ENCODE measurements at places on chromosomes 13 and 19.

GRCh38 chr13:78596736-78597601 is 6.4 kb downstream of the POU4F1 start:
- DNase-seq: no peak

DNA sequence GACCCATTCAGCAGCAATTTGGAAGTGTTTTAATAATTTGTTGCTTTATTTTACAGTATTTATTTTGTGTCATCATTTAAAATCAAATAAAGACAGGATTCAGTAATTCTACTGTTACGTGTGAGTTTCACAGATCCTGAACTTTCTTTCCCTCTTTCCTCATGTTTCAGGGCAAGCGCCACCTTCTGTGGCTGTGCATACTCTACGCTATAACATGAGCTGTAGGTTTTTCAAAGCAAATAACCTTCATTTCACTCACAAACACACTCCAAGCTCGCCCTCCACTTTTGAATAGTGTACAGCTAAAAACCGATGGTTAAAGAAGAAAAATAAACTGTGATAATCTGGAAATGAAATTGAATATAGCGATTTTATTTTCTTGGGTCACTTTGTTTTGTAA is 753.3 kb downstream of the OLFM4 start:
- peak; percentile 3 for DNase-seq

- no peak for DNase-seq
Measured at GRCh38 chr19:46365561-46365960, 18.7 kb downstream of the PPP5C start.

DNA sequence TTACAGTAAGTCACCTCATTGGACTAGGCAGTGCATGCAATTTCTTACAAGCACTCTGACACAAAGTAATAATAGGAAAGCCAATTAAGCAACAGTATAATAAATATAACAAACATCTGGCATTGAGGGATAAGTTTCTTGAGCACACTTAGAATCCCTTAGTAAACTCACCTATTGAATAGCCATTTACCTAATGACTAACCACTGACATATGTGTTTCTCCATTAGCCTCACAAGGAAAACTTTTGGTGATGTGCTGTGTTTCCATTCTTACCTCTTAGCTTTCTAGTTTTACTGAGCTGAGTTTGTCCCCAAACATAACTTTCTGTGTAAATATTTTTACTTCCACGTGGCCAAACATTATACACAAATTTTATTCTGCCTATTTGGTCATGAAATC is 47.4 kb upstream of the PCDH9 start:
- DNase-seq: no peak

DNA sequence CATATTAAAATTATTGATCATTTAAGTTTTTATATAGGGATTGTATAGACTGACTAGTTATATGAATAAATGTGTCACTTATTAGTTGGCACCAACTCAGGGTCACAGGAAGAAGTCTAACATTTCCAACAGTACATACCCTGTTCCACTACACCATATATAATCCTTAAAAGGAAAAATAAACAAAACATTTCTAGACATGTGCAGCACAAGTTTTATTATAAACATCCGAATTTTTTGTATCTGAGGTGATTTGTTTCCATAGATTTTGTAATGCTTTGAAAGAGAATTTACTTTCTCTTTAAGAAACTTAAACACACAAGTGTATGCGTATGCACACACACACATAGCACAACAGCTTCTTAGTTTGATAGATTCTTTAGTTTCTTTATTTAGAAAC is 418.6 kb upstream of the GPC6 start:
- peak; percentile 8 for DNase-seq

DNA sequence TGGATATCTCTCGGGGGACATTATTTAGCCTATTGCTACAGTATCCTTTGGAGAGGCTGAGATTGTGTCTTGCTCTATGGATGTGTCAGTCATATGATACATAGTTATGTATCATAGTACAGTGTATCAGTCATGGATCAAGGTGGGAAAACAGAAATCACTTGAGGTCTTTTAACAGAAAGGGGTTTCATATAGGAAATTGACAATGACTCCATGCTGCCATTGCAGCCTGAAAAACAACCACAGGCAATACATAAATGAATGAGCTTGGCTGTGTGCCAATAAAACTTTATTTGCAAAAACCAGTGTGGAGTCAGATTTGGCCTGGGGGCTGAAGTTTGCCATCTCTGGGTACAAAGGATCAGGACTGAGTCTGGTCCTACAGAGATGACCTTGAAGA is 35.4 kb downstream of the COLGALT1 start:
- no peak for DNase-seq

DNA sequence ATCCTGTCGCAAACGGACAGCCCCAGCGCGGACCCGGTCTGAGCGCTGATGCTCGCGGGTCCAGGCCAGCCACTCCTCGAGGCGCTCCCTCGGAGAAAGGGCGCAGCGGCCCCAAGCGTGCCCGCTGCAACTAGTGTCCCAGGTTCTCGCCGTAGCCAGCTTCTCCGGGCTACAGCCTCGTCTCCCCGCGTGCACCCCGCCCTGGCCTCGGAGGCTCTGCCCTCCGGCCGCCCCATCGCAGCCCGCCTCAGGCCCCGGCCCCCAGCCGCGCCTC is 487 bp downstream of the FLT1 start:
- no peak for DNase-seq

GRCh38 chr13:85640727-85641126 is 158.5 kb downstream of the SLITRK6 start:
- DNase-seq: no peak

DNA sequence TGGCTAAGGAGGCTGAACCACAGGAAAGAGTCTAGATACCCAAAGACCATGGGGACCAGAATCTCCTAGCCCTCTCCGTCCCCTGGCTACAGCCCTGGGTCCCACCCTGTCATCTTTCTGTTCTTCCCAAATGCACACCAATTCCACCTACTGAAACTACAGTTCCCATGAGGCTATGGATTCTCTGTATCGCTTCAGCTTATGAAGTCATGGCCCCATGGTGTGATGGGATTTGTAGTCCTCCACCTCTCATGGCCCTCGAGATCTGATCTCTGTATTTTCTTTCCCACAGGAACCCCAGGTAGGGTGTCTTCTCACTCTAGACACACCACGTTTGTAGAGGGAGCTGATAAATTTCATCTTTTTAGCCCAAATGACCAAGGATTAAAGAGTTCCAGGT is 11.8 kb downstream of the PTPRH start:
- no peak for DNase-seq

DNA sequence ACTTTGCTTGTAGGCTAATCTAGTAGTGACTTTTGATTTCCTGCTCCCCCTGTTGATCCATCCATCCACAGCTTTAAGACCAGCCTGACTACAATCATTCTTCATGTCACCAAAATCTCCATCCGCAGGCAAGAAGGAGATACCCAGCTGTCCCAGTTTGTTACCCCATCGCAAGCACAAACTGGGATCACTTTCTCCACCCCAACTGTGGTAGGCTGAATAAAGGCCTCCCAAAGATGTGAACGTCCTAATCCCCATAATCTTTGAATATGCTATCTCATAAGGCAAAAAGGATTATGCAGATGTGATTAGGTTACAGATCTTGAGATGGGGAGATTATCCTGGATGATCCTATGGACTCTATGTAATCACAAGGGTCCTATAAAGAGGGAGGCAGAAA is 202.0 kb downstream of the ENOX1 start:
- DNase-seq: no peak

- DNase-seq: no peak
Measured at GRCh38 chr13:109867766-109868165, 81.4 kb upstream of the IRS2 start.

GRCh38 chr13:26075498-26075897 is 23.7 kb upstream of the SHISA2 start:
- peak; percentile 4 for DNase-seq

DNA sequence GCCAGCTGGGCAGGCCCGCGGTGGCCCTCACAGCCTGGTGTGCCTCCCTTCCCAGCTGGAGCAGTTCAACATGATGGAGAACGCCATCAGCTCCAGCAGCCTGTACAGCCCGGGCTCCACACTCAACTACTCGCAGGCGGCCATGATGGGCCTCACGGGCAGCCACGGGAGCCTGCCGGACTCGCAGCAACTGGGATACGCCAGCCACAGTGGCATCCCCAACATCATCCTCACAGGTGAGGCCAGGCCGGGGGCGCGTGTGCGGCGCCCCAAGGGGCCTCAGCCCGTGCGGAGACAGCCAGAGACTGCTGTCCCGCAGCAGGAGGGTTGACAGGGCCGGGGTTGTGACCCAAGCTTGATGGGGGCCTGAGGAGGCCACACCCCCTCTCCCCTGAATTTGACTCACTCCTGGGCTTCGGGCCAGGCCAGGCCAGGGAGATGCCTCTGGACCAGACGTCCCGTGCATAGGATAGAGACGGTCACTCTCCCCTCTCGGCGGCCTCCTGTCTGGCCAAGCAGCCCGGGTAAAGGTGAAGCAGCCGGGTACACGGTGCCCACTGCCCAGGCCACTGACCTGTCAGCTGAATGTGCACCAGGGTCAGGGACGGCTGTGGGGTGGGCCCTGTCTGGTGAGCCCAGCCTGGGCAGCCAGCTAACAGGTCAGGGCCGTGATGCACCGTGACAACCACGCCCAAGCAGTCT is 15.4 kb downstream of the COMP start:
- no peak for DNase-seq

- DNase-seq: no peak
Measured at GRCh38 chr13:89380101-89380500, 1708.9 kb downstream of the SLITRK5 start.

GRCh38 chr19:56660381-56661107 is 11.0 kb downstream of the ZNF835 start:
- no peak for DNase-seq

GRCh38 chr13:99908140-99908803 is 63.3 kb downstream of the ZIC5 start:
- no peak for DNase-seq

DNA sequence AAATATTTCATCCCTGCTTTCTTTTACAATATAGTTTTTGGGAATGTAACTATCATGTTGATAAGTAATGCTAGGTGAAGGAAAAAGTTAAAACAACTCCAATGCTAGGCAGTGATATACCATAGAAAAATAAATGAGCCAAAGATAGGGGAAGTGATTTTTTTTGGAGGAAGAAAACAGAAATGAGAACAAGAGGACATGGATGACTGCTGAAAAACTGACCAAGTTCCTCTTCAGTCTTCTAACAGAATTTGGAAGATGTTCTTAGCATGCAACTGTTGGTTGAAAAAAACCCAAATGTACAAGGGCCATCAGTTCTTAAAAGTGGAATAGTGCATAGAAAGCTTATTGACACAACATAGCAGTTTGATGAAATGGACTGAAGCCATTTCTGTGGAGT is 262.5 kb upstream of the STARD13 start:
- no peak for DNase-seq

- no peak for DNase-seq
Measured at GRCh38 chr19:41249707-41250423, 14.3 kb upstream of the HNRNPUL1 start.

DNA sequence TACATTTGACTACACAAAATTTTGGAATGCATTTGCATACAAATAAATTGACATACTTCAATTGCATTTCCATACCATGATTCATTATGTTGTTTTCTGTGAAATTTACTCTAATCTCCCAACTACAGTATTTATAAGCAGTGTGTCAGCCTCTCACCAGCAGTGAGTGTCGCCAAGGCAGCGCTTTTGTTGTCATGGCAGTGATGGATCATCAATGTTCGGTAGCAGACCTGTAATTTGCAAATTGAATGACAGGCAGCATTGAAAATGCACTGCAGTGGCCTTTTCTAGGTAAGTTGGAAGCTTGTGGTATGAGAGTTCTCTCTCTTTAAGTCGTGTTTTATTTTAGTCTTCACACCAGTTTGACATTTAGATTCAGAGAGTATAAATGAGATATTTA is 534.1 kb downstream of the PCDH17 start:
- no peak for DNase-seq

- DNase-seq: no peak
Measured at GRCh38 chr13:23771956-23772355, 117.2 kb downstream of the MIPEP start.

GRCh38 chr19:49364083-49364737 is 533 bp downstream of the DKKL1 start:
- DNase-seq: no peak

DNA sequence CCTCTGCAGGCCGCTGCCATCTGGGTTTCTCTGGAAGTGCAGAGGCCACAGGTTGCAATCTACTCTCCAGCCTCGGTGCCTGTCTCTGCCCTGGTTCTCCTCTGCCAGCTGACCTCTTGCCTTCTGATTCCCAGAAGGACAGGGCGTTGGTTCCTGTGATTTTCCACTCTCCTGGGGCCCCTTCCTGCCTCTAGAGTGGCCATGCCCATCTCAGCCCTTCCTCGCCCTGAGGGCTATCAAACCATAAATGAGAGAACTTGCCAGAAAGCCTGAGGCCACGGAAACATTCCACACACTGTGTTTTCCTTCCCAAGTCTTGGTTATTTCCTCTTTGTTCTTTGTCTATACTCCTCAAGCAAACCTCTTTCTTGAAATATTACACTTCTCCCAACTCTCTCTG is 146.2 kb downstream of the SHISA2 start:
- DNase-seq: no peak

DNA sequence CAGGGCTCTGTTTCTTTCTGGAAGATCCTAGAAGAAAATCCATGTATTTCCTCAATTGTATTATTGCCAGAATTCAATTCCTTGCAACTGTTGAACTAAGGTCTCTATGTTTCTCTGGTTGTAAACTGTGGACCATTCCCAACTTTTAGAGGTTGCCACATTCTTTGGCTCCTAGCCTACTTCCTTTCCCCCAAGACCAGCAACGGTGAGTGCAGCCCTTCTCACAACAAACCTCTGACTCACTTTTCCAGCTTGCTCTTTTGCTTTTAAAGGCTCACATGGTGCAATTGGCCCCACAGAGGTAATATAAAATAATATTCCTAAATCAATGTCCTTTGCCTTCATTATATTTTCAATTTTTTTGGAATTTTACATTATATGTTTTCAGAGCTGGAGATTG is 371.3 kb downstream of the SLITRK5 start:
- DNase-seq: no peak

GRCh38 chr19:3950871-3951861 is 18.3 kb downstream of the NMRK2 start:
- DNase-seq: no peak

- DNase-seq: no peak
Measured at GRCh38 chr13:59415498-59415897, 748.2 kb downstream of the DIAPH3 start.

GRCh38 chr13:47317356-47317755 is 420.5 kb upstream of the HTR2A start:
- no peak for DNase-seq

DNA sequence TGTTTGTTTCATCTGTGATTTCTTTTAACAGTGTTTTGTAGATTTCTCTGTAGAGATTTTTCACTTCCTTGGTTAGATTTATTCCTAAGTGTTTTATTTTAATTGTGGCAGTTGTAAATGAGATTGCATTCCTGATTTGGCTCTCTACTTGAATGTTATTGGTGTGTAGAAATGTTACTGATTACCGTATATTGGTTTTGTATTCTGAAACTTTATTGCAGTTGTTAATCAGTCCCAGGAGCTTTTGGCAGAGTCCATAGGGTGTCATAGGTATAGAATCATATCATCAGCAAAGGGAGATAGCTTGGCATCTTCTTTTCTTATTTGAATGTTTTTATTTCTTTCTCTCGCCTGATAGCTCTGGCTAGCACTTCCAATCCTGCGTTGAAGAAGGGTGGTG is 1386.7 kb downstream of the SLITRK5 start:
- DNase-seq: no peak
